SJSA1 (cell line): ENCODE measurements at places on chromosomes 12 and 14.

DNA sequence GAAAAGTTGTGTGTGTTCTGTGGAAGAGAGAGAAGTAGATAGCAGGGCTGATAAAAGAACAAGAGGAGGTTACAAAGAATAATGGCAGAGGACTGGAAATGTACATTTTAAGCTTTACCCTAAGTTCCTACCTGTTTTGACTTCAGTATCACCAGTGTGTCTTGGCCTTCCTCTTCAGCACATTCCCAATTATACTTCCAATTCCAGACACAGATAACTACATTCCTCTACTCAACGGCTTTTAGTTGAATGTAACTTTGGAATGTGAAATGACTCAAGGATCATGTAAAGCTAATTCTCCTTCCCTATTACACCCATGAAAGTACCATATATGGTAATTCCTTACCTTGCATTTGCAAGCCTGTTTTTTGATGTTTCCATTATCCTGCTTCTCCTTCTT, 5.0 kb downstream of the MGST1 start:
- DNase-seq, result no peak

DNA sequence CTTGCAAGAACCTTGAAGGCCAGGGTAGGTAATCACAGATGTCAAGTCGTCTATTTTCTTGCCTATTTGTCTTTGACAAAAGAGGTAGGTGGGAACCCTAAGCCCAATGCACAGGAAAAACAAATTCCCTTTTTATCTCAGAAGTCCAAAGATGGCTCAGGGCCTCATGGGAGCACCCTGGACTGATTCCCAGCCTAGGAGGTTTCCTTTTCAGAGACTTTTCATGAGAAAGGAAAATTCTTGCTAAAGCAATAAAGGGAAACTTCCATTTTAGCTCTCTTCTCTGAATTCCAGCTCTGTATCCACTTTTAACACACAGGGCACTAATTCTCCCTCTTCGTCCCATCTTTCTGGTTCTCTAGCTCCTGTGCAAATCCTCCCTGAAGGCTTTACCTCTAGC, 1.2 kb downstream of the ZNF641 start:
- no peak for DNase-seq

DNA sequence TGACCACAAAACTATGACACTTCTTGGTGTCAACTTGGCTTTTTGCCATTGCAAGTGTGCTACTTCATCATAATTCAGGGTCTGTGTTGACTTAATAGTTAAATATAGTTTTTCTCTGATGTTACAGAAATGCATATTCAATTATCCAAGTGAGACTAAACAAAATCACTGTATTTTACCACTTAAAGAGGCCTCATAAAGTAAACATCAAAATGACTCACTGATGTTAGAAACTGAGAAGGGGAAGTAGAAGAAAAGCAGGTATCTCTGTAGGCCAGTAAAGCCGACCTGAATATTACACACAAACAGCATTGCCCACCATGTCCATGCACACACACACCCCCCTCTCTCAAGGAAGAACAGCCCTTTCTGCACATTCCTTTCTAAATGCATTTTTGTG, 55.4 kb downstream of the RPAP3 start:
- DNase-seq, result no peak

DNA sequence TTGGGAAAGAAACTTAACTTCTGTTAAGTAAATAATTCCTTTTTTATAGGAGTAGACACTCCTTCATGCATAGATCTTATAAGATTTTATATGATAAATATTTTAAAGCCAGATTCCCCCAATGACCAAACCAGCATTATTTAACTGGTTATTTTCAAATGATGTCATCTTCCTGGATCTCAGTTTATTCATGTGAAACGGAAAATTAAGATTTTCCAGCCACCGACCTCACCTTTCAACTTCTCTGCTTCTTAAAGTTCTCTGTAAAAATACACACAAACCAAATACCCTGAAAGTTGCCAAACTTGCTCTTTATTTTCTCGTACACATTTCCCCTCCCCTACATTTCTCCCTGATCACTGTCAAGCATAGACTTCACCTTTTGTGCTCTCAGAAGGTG, 364.2 kb downstream of the GALC start:
- no peak for DNase-seq

- no peak for DNase-seq
Observed at GRCh38 chr14:95488376-95489213, 27.9 kb downstream of the SYNE3 start.
